HS-27A (cell line): ENCODE measurements at places on chromosomes 1 and 21.

DNA sequence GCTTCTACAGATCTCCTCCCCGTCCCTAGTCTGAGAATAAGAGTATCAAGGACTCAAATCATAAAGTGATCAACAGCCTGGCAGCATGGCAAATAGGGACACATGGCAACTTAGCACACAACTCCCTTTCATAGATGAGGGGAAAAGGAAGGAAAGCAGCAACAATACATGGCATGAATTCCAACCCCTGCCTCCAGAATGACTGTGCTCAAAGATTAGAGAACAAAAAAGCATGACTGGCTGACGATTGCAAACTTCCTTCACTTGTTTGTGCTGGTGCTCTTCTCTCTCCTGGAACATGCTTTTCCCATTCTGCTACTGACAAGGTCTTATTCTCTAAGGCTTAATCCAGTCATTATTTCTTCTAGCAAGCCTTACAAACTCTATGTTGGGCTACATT, 11.5 kb downstream of the KTI12 start:
- DNase-seq = no peak

DNA sequence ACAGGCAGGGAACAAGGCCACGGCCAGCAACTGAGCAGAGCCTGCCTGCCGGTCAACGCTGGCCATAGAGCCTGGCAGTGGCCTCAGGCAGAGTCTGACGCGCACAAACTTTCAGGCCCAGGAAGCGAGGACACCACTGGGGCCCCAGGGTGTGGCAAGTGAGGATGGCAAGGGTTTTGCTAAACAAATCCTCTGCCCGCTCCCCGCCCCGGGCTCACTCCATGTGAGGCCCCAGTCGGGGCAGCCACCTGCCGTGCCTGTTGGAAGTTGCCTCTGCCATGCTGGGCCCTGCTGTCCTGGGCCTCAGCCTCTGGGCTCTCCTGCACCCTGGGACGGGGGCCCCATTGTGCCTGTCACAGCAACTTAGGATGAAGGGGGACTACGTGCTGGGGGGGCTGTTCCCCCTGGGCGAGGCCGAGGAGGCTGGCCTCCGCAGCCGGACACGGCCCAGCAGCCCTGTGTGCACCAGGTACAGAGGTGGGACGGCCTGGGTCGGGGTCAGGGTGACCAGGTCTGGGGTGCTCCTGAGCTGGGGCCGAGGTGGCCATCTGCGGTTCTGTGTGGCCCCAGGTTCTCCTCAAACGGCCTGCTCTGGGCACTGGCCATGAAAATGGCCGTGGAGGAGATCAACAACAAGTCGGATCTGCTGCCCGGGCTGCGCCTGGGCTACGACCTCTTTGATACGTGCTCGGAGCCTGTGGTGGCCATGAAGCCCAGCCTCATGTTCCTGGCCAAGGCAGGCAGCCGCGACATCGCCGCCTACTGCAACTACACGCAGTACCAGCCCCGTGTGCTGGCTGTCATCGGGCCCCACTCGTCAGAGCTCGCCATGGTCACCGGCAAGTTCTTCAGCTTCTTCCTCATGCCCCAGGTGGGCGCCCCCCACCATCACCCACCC, at the start of gene TAS1R3:
Gene TAS1R3, plus strand, starts transcription at position 213 of the 898 bp plus-strand sequence. Its CDS starts 66 bp downstream, at position 279.
- no peak for DNase-seq

- no peak for DNase-seq
Observed at GRCh38 chr1:116325922-116326321, 47.1 kb upstream of the ATP1A1 start.

DNA sequence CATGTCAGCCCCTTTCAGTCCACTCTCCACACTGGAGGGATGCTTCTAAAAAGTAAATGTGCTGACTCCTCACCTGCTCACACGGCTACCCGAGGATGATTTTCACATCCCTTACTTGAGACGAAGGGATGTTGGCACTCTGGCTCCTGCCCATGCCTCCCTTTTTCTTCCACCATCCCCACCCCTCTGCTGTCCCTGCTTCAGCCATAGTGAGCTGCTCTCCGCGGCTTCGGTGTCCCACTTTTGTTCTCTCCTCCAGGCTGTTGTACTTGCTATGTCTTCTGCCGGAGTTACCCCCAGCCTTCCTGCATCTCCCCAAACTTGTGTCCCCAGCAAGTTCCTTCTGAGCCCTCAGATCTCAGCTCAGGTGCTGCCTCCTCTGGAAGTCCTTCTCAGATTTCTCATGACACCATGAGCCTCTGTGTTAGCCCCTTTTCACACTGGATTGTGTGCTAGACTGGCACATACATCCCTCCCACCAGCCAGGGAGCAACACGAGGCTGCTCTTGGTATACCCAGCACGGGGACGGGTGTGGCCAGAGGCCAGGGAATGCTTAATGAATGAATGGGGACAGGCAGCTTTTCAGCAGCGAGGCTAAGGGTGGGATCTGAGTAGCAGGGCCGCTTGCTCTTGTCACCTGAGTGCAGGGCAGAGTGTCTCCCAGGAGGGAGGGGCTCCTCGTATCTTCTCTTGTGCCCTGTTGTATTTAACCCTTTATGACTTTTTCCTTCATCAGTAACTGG, 1.3 kb downstream of the ACOT11 start:
- no peak for DNase-seq

GRCh38 chr1:101005183-101005582, 20.4 kb downstream of the DPH5 start:
- no peak for DNase-seq

- no peak for DNase-seq
Observed at GRCh38 chr1:29504196-29504595, 267.9 kb downstream of the PTPRU start.

GRCh38 chr1:116453481-116453880, 80.4 kb downstream of the ATP1A1 start:
- no peak for DNase-seq

- no peak for DNase-seq
Observed at GRCh38 chr21:38790059-38790458, 15.7 kb upstream of the ETS2 start.

- no peak for DNase-seq
Observed at GRCh38 chr1:1786836-1787605, 8.8 kb upstream of the NADK start.

DNA sequence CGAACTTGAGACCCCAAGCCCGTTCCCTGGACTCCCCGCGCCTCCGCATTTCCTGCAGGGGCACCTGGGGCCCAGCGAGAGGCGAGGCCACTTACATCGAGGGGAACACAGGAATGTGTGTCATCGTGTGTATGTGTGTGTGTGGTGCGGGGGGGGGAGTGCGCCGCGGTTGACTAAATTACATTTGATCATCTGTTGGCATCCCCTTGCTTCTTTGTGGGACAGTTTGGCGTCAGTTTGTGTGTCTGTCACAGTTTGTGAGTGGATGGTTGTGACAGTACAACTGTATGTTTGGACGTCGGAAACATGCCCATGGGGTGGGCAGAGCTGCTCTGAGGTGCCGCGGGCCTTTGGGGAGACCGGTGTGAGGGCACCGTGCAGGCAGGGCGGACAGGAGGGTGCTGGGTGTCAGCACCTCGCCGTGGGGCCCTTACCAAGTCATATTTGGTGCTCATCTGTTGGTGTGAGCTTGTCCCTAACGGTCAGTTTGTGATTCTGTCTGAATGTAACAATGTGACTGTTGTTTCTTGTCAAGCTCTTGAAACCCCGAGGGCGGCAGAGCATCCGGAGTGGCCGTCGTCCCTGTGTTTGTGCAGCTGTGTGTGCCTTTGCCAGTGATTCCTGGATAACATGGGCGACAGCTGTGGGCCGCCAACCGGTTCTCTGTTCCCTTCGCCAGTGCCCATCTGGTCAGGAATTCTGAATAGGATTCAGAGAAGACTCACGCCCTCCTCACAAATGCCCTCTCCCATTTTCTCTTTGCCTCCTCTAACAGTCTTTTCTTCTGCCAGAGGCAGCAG, 899 bp downstream of the OPRD1 start:
- no peak for DNase-seq

GRCh38 chr1:6084781-6085495, 39.2 kb downstream of the KCNAB2 start:
- DNase-seq = no peak

- DNase-seq = peak; percentile 7
Observed at GRCh38 chr1:26218906-26219494, 15.0 kb upstream of the CEP85 start.

DNA sequence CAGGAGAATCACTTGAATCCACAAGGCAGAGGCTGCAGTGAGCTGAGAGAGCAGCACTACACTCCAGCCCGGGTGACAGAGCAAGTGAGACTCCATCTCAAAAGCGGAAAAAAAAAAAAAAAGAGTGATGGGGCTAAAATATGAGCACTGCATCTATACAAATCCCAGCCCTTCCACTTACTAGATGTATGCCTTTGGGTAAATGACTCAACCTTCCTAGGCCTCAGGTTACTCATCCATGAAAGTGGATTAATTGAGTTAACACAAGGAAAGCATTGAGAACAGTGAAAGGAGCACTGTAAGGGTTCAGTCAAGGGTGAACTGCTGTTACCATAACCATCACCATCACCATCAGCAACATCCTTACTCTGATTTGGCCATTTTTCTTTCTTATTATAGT, 226.4 kb upstream of the C8B start:
- no peak for DNase-seq

DNA sequence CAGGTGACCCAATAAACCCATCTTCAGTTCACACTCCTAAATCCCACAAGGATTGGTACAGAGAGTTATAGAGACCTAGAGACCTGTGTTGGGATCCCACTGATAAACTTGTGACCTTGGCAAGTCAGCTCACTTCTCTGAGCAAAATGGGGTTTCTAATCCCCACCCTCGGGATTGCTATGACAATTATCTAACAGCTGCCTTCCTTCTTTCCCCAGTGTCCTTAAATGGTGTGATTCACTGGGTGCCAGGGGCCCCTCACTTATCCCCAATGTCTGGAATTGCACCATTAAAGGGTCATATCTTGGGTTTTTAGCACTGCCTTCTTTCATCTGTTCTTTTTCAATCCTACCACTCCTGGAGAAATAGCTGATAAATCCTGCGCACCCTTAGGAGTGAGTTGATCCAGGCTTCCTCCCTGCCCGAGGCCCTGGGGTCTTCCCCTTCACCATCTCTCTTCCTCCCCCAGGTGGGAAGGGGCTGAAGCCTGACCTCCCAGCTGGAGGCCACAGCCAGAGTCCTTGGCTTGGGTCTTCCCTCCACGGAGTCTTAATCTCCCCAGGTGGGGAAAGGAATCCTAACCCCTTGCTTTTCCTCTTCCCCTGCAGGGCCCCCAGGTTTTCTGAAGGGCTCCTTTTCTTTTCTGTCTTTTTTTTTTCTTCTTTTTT, 39.7 kb downstream of the LACTBL1 start:
- DNase-seq = no peak

GRCh38 chr1:61131716-61132115, 49.4 kb downstream of the NFIA start:
- no peak for DNase-seq

DNA sequence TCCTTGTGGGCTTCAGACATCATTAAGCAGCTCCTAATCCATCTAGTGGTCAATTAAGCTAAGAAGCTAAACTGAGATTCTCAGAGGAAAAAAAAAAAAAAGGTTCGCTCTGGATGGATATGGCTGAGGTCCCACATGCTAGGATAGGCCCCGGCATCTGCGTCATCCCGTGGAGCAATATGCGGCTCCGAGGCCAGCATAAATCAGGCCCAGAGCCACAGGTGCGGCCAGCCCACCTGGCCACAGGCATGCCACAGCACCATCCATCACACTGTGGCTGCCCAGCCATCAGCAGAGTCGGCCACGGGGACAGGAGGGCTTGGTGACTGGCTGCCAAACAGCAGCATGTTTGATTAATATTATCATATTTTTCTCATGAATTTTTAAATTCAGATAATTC, 106.9 kb upstream of the TIAM1 start:
- no peak for DNase-seq

GRCh38 chr1:162381383-162381782, at the start of gene C1orf226:
C1orf226 (plus strand) TSS chr1:162381728; CDS start chr1:162381902, 174 bp downstream.
- DNase-seq = no peak

DNA sequence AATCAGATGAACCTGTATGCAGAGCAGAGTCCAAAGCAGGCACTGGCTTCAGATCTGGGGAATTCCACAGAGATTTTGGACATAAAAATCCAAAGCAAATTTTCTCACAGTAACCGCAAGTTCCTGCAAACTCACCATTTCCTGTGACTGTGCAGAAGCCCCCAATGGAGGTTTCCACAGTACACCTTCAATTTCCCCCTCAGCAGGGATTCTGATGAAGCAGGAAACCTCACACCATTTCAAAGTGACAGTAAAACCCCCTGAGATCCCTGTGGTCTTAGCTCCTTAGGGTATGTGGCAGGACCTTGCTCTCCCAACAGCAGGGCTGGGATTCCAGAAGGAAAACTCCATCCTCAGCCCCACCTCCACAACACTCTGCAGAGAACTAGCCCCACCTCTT, 6.0 kb upstream of the TGFBR3 start:
- DNase-seq = no peak

- DNase-seq = no peak
Observed at GRCh38 chr1:245177071-245177900, 22.5 kb downstream of the KIF26B start.

GRCh38 chr1:29756901-29757725, 520.8 kb downstream of the PTPRU start:
- no peak for DNase-seq

DNA sequence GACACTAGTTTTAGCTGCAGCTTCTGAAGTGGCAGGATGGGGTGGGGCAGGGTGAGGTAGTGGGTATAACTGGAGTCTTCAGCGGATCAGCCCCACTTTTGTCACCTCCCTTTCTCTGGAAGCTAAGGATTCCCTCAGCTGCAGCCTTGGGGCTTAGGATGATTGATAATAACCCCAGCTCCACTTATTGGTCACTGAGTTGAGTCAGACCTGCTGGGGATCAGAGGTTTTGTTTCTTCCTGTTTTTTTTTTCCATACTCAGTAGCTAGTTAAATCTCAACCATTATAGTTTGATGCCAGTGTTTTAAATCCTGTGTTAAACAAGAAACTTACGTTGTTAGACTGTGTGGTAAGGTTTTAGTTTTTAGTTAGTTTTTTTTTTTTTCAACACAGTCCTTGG, 57.2 kb downstream of the LAMC1 start:
- DNase-seq = peak; percentile 12

GRCh38 chr21:45583831-45584509, 41.7 kb upstream of the SLC19A1 start:
- no peak for DNase-seq

DNA sequence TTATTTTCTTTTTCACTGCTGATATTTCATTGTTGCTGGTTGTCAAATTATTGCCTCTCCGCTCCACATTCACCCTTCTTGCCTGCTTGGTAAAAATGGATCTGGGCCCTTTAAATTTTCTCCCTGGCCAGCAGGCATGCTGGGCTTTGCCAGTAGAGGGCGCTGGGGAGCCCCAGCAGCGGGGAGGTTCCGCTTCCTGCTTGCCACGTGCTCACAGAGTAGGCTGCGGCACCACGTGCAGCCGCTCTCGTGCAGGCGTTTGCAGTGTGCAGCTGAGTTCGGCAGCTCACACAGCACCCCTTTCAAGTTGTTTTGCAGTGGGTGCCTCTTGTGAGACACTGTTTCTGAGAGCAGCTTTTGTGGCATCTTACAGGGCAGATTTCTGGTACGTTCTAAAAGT, at the start of gene ACTL8:
Gene ACTL8, plus strand, starts transcription at position 214 of the 400 bp plus-strand sequence. CDS start 67,676 bp downstream, outside the sequence.
- DNase-seq = no peak
